ENCODE measurements at places on chromosomes 16 and 17. TPM values are rescaled to one million over a fixed set of nuclear protein-coding genes. Genes with fewer than 3 reads are reported as not detected.
A peak's percentile ranks its signal among the peaks of the same experiment; 100 is the strongest.

DNA sequence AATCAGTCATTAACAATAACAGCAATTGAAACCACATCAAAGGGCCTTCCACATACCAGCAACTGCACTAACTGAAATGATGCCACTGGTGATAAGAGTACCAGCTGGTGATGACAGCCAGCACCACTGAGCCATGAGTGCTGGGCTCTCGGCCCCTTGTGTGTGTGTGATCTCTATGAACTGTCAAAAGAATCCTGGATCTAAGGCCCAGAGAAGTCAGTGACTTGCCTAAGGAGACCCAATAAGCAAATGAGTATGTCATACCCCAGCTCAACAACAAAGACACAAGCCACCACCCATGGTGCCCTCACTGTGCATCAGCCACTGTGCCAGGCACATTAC, 220.9 kb downstream of the ZNF423 start:
- peaks cover 27% of the 10 kb centered on the region for H3K36me3 ChIP-seq
- H3K4me3 ChIP-seq = no peak overlapping the region
- no peak overlapping the region for H3K27ac ChIP-seq
- no peak for DNase-seq

GRCh38 chr17:64200080-64201032, 62.7 kb downstream of the TEX2 start:
- H3K27me3 ChIP-seq = no peaks in the 10 kb centered on the region
- no peaks in the 10 kb centered on the region for H3K36me3 ChIP-seq
- peaks cover 22% of the 10 kb centered on the region for H3K4me1 ChIP-seq
- no peak for DNase-seq
- H3K4me3 ChIP-seq = no peak overlapping the region

- DNase-seq = no peak
- peaks cover 19% of the 10 kb centered on the region for H3K4me1 ChIP-seq
- peak overlapping the region; percentile 58 for H3K27ac ChIP-seq
- no peaks in the 10 kb centered on the region for H3K36me3 ChIP-seq
- H3K27me3 ChIP-seq = no peaks in the 10 kb centered on the region
Observed at GRCh38 chr16:85193115-85193493, 80.8 kb upstream of the CIBAR2 start.

GRCh38 chr17:73710095-73710592, 65.9 kb upstream of the SDK2 start:
- no peaks in the 10 kb centered on the region for H3K36me3 ChIP-seq
- peak; percentile 65 for DNase-seq
- H3K4me3 ChIP-seq = no peak overlapping the region
- no peak overlapping the region for H3K27ac ChIP-seq
- H3K4me1 ChIP-seq = no peaks in the 10 kb centered on the region
- H3K27me3 ChIP-seq = peaks cover 67% of the 10 kb centered on the region

DNA sequence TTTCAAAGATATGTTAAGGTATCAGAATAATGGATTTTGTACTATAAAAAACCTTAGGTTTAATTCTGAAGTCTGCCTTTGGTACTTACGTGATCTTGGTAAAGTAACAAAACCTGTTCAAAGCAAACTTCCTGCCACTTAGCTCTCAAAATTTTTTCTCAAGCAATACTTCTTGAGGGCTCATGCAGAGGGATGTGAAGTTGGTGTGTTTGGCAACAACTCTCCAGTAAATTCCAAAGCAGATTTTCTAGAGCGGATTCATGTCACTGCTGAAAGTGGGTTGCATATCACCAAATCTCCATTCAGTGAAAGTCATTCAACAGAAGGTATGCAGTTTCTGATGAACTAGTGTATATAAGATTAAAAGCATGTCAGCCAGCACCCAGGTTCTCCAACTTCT, 856.7 kb downstream of the CDH8 start:
- H3K27ac ChIP-seq = no peak overlapping the region
- no peak overlapping the region for H3K4me3 ChIP-seq
- no peaks in the 10 kb centered on the region for H3K27me3 ChIP-seq
- DNase-seq = no peak
- no peaks in the 10 kb centered on the region for H3K4me1 ChIP-seq

DNA sequence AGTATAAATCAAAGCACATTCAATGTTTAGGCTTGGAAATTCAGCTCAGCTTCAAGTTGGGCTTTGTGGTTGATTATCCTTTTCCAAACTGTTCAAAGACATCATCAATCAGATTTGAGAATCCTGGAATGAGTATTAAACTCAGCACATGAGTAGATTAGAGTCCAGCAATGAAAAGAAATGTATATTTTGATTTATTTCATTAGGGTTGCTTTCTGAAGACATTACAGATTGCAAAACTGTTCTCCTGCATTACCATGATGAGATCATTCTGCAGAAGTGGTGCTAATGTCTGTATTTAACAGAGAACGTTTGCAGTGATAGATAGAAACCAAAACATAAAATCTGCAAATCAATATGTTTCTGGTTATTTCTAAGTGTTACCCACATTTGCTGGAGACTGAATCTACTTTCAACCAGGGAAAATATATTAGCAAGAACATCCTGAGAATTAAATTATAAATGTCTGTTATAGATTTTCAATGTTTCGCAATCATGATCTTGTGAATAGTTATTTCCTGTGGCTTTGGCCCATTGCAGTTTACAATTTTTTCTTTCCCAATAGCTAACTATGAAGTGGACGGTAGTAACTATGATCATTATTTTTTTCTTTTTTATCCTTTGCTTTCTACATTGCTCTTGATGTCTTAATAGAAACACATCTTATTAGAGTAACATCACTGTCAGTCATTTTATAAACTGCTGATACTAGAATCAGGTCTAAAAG, 1125.7 kb upstream of the GOT2 start:
- H3K27ac ChIP-seq = no peak overlapping the region
- DNase-seq = no peak
- H3K4me1 ChIP-seq = no peaks in the 10 kb centered on the region
- no peaks in the 10 kb centered on the region for H3K27me3 ChIP-seq
- no peak overlapping the region for H3K4me3 ChIP-seq

DNA sequence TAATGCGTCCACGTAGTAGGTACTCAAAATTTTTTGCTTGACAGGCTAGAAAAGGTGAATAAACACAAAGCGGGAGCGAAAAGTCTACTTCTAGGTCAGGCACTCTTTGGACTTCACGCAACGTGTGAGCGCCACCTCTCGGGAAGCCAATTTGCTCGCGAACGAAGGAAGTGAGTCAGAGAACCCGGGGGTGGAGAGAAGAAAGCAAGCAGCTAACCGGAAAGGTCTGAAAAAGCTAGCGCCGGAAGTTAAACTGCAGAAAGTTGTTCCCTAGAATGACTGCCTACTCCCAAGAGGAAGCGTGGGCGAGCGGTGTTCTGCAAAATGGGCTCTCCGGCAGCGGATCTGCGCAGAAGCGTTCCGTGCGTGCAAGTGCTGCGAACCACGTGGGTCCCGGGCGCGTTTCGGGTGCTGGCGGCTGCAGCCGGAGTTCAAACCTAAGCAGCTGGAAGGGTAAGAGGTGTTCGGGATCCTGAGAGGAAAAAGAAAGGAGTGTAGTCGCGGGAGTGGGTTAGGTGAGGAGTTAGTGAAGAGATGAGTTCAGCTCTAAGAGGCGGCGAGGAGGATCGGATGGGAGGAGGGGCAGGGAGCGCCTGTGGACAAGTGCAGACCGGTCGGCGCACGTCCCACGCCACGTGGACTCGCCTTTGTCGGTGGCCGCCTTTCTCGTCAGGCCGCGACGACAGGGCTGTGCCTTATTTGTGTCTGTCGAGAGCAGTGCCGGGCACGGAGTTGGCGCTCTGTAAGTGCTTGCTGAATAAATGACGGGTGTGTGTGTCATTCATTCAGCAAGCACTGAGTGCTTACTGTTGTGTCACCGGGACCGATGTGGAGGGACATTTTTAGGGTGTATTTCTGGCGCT, at the start of gene NME1:
Gene NME1 (plus strand): TSS at position 350 of the 863 bp plus-strand sequence. CDS start 2,096 bp downstream, outside the sequence.
- peaks cover 11% of the 10 kb centered on the region for H3K4me1 ChIP-seq
- DNase-seq = peak; percentile 99
- H3K4me3 ChIP-seq = peak within 1 kb of the TSS; percentile 78
- peaks cover 15% of the 10 kb centered on the region for H3K36me3 ChIP-seq
- no peaks in the 10 kb centered on the region for H3K27me3 ChIP-seq
- peak within 1 kb of the TSS; percentile 80 for H3K27ac ChIP-seq

DNA sequence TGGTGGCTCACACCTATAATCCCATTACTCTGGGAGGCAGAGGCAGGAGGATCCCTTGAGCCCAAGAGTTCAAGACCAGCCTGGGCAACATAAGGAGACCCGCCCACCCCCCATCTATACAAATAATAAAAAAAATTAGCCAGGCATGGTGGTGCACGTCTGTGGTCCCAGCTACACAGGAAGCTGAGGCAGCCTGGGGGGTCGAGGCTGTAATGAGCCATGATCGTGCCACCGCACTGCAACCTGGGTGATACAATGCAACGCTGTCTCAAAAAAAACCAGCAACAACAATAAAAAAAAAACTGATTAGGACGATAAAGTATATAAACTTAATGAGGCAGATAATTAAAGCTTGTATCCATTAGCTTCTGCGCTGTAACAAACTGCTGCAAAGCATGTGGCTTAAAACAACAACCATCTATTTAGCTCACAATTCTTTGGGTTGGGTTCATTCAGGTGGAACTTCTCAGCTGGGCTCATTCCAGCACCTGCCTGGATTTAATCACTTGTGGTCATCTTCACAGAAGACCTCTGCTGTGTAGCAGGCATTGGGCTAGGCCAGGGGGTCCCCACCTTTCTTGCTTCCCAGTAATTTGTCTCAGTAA, 45.8 kb downstream of the LCMT1 start:
- no peak overlapping the region for H3K4me3 ChIP-seq
- no peak for DNase-seq
- H3K27ac ChIP-seq = no peak overlapping the region
- H3K4me1 ChIP-seq = no peaks in the 10 kb centered on the region

DNA sequence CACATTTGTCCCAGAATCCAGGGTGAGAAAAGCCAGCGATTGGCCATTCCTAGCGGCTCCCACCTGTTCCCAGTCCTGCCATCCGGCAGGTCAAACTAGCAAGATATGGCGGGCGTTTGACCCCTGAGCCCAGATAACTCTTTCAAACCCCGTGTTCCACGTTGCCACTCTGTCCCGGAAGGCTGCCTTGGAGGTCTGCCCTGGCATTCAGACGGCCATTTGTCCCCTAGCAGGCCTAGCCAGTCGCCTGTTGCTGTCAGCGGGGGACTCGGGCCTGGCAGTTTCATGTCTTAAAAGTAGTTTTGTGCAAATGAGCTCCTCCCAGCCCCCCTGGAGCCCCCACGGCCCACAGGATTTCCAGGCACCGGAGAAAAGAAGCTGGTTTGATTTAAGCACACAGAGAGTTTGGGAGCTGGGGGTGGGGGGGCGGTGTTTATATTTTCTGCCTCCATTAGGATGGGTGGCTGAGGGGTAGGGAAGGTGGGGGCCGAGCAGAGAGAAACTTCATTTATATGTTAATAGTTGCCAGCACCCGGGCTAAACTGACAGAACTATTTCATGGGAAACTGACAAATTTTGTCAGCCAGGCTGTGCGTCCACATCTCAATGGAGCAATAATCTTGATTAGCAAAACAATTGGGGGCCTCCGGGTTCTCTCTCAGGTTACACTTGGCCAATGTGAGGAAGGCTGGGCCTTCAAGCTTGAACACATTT, 240.9 kb upstream of the SALL1 start:
- no peak for DNase-seq
- H3K4me3 ChIP-seq = no peak overlapping the region
- no peaks in the 10 kb centered on the region for H3K4me1 ChIP-seq
- H3K27ac ChIP-seq = no peak overlapping the region

GCGR gene
- total RNA-seq = not detected

CES5A gene
- total RNA-seq = not detected

CD300LF gene
- total RNA-seq = not detected
